Naive thymus-derived CD8-positive, alpha-beta T cell (primary cell): ENCODE measurements at places on chromosomes 16 and 17. TPM values are rescaled to one million over a fixed set of nuclear protein-coding genes. Genes with fewer than 3 reads are reported as not detected.

- no peaks in the 10 kb centered on the region for H3K4me1 ChIP-seq
- no peak overlapping the region for H3K27ac ChIP-seq
- H3K4me3 ChIP-seq: no peak overlapping the region
- H3K27me3 ChIP-seq: no peaks in the 10 kb centered on the region
Measured at GRCh38 chr17:63116228-63116627, 150.2 kb downstream of the TANC2 start.

- DNase-seq: no peak
- no peak overlapping the region for H3K4me3 ChIP-seq
- H3K27ac ChIP-seq: no peak overlapping the region
- H3K27me3 ChIP-seq: peaks cover 5% of the 10 kb centered on the region
- no peaks in the 10 kb centered on the region for H3K36me3 ChIP-seq
Measured at GRCh38 chr17:51548125-51548524, 287.8 kb downstream of the UTP18 start.

DNA sequence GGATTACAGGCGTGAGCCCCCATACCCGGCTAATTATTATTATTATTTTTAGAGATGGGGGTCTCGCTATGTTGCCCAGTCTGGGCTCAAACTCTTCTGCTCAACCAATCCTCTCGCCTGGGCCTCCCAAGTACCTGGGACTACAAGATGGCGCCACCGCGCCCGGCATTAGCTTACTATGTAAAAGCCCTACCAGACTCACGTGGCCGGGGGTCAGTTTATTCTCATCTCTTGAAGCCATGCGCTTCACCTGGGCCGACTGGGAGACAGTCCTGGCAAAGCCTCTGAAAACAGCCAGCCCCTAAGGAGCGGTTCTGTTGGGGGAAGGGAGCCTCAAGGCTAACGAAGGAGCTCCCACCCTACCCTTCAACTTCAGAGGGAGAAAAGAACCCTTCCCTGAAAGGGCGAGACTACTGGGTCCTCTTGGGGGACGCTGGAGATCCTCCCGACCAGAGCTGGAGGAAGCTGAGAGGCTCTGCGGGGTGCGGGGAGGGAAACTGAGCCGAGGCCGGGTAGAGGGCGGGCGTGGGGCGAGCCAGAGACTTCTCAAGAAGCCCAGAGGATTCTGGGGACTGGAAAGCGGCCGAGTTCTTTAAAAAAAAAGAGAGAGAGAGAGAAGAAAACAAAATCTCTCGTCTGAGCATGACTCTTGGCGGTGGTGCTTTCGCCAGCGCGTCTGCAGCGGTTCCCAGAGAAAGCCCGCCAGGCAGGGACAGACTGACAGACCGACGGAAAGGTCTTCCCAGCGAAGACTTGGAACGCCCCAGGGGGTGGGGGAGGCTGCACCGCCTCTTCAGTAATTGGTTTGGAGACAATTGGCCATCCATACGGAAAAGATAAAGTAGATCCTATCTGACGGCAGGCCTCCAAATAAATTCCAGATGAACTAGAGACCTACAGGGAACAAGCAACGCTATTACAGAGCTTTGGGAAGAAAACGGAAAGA, 5.6 kb upstream of the TUBG2 start:
- H3K36me3 ChIP-seq: no peaks in the 10 kb centered on the region
- H3K27me3 ChIP-seq: peaks cover 21% of the 10 kb centered on the region
- no peak for DNase-seq
- H3K27ac ChIP-seq: no peak overlapping the region

The ACAP1 gene
- 466 TPM for total RNA-seq
